ENCODE measurements at places on chromosomes 3 and 15.
A peak's percentile ranks its signal among the peaks of the same experiment; 100 is the strongest.

- DNase-seq: no peak
Measured at GRCh38 chr15:100778831-100779288, 100.8 kb upstream of the ALDH1A3 start.

- peak; percentile 87 for DNase-seq
Measured at GRCh38 chr15:94119923-94120775, 111.2 kb upstream of the MCTP2 start.

DNA sequence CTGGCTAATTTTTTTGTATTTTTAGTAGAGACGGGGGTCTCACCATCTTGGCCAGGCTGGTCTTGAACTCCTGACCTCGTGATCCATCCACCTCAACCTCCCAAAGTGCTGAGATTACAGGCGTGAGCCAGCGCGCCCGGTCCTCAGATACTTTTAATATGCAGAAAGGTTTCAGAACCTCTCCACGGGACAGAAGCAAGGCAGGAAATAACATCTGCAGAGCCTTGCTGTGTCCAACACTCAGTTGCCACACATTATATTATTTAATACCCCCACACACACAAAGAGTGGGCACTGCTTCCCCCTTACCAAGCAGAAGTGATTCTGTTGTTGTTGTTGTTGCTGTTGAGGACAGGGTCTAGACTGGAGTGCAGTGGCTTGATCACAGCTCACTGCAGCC lies 28.0 kb downstream of the OSBPL10 start:
- no peak for DNase-seq

GRCh38 chr15:74376825-74377581 lies 9.6 kb upstream of the CYP11A1 start:
- no peak for DNase-seq

- DNase-seq: no peak
Measured at GRCh38 chr3:128392818-128393544, 73.7 kb downstream of the DNAJB8 start.

DNA sequence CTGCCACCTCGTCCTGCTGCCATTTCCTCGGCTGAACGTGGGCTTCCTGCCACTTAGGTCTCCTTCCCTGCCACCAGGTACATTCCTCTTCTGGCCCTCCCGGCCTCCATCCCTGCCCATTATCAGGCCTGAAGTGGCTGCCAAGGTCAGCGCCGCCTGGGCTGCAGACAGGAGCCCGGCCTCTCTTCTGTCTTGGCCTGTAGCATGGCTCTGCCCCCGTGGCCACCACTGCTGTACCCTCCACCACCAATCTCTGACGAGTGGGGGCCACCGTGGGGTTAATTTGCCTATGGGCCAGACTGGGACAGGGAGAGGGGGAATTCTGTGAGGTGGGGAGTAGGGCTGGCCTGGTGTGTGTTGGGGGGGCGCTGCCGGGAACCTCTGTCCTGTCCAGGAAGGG lies 2.0 kb upstream of the BAHD1 start:
- DNase-seq: no peak

DNA sequence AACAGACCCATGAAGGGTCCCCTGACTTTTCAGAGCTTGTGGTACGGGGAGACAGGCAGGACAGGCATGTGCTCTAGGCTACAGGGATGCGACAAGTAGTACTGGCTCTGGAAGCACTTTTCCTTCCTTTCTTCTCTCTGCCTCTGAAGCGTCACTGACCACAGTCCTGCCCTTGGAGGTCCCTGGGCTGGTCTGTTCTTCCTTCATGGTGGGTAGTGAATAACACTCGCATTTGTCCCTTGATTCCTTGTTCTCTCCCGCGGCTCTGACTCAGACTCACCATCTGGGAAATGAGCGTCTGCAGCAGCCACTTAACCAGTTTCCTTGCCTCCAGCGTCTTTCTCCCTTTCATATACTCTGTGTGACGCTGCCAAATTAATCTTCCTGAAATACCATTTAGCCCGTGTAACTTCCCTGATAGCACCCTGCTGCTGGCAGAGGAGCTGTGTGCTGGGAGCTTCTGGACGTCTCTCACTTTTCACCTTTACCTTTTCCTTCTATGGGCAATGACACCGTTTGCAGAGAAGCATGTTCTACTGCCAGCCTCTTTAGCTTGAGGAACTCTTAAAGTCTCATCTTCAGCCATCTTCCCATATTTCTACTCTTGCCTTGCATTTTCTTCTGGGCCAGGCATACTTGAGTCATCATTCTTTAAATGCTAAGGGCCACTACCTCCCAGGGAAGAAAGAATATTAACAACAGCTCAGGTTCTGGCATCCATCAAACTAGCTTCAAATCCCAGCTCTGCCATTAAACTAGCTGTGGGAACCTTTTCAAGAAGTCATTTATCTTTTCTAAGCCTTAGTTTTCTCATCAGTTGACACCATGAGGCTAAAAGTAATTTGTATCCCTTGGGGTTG lies 33.6 kb downstream of the TMEM45A start:
- DNase-seq: peak; percentile 87

DNA sequence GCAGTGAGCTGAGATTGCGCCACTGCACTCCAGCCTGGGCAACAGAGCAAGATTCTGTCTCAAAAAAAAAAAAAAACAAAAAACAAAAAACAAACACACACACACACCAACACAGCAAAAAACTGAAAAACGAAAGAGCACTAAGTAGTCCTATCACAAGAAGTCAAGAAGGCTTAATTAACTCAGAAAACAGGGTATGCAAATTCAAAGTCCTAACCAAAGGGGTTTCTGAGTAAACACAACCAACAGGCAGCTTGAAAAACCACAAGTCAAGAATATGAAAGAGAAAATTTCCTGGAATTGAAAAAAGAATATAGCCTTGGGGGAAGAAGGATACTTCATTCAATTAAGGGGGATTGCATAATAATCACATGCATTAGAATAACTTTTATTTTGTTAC lies 37.7 kb upstream of the PARP14 start:
- DNase-seq: no peak

DNA sequence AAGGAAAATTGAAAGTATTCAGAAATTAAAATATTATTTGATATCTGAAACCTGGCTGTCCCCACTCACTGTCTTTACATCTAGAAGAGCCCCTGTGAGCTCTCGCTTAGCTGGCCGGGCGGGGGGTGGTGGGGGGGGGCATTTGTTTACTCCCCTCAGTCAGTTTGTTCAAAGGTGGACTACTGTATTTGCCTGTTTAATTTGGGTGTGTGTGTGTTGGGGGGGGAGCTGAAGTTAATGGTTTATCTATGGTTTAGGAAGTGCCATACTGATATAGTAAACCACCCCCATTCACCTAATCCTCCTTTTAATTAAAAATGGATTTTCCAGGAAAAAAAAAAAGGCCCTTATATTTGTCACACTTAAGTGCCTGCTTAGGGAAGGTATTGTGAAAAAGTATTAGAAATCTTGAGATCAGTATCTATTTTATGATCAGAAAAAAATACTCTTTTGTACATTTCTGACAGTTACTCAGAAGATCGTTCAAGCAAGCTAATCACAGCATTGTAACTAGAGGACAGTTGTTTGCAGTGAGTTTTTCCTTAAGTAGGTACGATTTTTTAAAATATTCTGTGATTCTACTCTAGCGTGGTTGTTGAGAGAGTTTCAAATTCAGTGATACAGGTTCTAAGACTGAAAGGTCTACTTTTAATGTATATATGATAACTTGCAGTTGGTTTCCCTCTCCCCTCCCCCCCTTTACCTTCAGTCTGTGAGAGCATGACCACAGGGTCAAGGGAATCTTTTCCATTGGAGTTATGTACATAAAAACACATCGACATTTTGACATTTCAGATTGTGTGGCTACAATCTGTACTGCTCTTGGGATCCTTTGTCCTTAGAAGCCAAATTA lies 8.5 kb downstream of the NR2F2 start:
- peak; percentile 58 for DNase-seq

DNA sequence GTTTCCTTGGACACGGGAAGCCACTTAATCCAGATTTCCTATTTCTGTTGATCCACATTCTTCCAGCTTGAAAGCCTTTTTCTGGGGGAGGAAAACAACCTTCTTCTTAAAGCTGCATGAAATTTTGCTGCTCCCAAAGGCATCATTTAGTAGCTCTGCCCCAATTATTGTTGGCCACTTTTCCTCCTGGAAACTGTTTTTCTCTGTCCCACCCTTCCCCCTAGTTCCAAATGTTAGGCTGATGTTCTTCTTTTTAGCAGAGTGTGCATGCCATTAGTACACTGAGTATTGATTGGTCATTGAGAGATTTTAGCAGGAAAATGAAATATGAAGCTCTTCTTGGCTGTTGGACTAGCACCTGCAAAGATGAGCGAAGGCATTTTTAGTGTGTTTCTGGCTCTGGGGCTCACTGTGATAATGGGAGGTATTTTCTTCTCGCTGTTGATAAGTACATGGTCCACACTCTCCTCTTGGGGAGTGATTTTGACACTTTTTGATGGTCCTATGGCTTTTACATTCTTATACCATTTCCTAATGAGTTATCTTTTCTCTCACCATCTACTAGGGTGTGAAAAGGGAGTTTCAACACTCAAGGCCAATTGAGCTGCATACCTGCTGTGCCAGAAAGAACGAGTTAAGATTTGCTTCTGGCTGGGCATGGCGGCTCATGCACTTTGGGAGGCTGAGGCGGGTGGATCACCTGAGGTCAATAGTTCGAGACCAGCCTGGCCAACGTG lies 200.5 kb downstream of the PTPRG start:
- DNase-seq: no peak

GRCh38 chr15:67140078-67140833 lies 74.9 kb downstream of the SMAD3 start:
- no peak for DNase-seq

DNA sequence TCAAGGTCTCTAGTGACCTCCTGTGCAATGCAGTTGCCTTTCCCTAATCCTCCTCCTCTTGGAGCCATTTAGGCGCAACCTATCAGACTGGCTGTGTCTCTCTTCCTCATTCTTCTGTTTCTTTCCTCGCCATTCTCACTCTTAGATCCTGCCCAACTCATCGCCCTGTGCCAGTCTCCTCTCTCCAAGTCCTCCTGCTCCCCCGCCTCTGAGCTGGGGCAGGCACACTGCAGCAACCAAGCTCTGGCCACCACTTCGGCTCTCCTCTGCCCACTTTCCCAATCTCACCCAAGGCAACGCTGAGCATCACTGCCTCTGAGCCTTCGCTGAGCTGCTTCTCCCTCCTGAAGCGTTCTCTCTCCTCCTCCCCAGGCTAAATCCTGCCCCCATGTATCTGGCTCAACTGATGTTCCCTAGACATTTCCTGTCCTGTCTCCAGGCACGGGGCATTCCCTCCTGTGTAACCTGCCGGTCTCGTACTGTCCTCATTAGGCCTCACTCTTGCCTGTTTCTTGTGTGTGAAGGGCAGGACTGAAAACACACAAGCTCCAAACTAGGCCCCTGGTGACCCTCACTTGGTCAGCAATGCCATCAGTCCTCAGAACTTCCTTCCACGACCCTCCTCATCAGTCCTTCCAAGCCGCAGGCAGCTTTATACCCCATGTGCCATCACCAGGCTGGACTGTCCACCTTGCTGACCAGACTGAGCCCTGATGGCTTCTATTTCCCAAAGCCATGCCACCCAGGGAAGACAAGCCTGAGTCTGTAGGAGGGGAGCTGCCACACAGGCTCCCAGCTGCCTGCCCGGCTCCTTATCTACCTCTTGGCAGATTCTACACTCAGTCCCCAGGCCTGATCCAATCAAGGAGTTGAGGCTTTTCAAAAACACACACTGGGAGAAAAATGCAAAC lies 85.6 kb downstream of the SEC22A start:
- no peak for DNase-seq

- no peak for DNase-seq
Measured at GRCh38 chr15:88257311-88258092, 963 bp upstream of the NTRK3 start.

GRCh38 chr15:88803241-88803919 lies at the start of gene ACAN:
TSS of gene ACAN (plus strand) at chr15:88803436. CDS start at chr15:88836207, 32,771 bp downstream.
- DNase-seq: no peak

DNA sequence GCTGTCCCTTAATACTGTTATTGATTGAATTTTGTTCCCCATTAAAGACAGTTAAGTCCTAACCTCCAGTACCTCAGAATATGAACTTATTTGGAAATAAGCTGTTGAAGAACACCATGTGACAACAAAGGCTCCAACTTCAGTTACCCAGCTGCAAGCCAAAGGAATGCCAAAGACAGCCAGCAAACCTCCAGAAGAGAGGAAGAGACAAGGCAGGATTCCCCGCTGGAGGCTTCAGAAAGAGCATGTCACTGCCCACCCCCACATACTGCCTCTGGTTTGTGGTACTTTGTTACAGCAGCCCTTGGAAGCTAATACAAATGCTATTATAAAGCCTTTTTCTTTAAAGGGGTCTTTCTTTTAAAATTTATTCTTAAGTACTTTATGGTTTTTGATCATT lies 18.4 kb upstream of the NEK10 start:
- peak; percentile 10 for DNase-seq

DNA sequence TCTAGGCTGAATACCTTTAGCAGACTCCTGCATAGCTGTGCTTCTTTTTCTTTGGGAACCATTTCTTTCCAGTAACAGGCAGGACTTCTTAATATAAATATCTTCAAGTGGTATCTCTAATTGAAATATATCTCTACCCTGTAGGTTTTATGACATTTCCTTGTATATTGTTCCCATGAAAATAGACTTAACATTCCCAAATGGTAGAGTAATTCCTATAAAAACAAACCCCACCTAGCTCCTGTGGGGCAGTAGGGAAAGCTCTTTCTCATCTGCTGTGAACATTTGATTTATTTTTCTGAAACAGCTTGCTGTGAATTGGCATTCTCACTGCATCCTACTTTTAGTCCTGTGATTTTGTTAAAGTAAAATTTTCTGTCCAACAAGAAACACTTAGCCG lies 20.8 kb downstream of the SELENOT start:
- no peak for DNase-seq

DNA sequence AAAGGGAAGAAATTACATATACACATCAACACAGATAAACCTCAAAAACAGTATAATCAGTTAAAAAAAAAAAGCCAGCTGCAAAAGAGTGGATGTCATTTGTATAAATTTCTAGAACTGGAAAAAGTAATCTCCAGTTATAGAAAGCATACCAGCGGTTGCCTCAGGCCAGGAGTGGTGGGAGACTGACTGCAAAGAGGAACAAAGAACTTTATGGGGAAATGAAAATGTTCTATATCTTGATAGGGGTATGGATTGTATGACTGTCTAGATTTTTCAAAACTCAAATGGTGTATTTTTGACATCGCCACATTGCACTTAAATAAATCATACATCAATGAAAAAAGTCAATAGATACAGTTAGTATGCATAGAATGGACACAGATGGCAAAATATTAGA lies 241.6 kb downstream of the SCAPER start:
- no peak for DNase-seq

- DNase-seq: no peak
Measured at GRCh38 chr3:5035113-5035512, 55.9 kb downstream of the BHLHE40 start.

DNA sequence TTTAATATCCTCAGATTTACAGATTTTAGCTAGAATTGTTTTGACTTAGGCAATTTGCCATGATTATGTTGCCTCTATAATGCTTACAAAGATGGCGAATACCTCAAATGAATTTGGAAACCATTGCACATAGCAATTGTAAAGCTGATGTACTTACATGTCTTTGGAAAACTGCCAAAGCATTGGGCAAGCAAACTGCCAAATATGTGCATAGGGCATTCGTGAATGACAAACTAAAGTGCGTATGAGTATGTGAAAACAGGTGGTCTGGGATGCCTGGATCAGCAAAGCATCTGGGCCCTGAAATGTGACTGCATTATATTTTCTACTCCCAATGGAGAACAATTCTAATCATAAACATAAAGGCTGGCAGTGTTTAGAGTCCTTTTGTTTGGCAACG lies 445.3 kb upstream of the ROBO1 start:
- no peak for DNase-seq

- DNase-seq: no peak
Measured at GRCh38 chr15:27639595-27639994, 459.5 kb downstream of the OCA2 start.

- DNase-seq: no peak
Measured at GRCh38 chr3:196514913-196515621, at the start of gene SMCO1. TSS of gene SMCO1 (minus strand) at chr3:196515346. CDS start at chr3:196515209, 137 bp downstream.
